ENCODE measurements at places on chromosomes 6 and 20.

- no peak for DNase-seq
Observed at GRCh38 chr6:78570044-78570443, 297.3 kb upstream of the IRAK1BP1 start.

GRCh38 chr20:9427430-9428291 is 86.7 kb upstream of the LAMP5 start:
- no peak for DNase-seq

DNA sequence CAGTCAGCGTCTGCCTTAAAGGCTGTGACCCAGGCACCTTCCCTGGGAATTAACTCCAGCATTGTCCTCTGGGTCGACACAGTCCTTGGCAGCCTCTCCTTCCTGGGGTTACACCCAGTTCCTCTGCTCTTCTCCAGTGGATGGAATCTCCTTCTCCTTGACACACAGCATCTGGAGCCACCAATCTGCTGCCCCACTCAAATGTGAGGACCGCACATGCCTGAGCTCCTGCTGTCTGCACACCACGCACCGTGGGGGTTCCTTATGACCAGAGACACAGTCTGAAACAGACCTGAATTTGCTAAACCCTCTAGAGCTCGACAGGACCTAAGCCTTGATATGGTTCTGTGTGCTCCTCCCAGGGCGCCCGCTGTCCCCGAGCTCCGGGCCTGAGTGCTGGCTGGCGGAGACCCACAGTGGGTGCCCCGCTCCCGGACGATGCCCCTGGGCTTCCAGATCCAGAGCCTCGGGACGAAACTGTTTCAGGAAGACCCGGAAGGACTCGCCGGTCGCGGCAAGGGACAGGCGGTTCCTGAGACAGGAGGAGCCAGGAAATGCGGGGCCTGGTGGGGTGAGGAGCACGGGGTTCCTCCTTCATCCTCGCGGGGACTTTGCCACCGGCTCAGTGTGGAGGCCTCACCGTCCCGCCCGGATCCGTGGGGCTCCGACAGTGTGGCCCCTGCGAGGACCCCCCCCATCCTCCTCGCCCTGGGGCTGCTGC is 2.5 kb upstream of the RAET1G start:
- DNase-seq: no peak

DNA sequence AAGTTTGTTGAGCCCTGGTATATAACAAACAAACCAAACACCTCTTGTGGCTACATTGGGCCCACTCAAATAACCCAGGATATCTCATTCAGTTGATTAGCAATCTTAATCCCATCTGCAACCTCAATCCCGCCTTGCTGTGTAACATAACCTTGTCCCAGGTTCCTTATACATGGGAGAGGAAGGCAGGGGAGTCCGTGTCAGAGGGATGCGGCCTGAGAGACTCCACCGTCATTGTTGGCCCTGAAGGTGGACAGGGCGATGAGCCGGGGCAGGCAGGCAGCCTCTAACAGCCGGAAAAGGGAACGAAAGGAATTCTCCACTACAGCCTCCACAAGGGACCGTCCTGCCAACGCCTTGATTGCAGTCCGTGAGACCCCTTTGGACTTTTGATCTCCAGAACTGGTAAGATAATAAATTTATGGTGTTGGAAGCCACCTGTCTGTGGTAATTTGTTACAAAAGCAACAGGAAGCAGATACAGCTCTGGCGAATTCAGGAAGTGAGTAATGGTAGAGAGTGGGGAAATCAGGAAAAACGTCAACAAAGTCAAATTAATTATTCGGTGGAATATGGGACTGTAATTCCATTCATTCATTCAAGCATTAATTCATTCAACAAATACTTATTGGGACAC is 124.5 kb upstream of the SALL4 start:
- DNase-seq: no peak

GRCh38 chr6:79543411-79543810 is 6.2 kb upstream of the LCA5 start:
- no peak for DNase-seq

- DNase-seq: peak; percentile 44
Observed at GRCh38 chr6:35298625-35299140, 1.1 kb downstream of the DEF6 start.

- no peak for DNase-seq
Observed at GRCh38 chr20:10761232-10761631, 87.4 kb upstream of the JAG1 start.

- DNase-seq: no peak
Observed at GRCh38 chr20:43191143-43191542, 1.4 kb upstream of the PTPRT start.

DNA sequence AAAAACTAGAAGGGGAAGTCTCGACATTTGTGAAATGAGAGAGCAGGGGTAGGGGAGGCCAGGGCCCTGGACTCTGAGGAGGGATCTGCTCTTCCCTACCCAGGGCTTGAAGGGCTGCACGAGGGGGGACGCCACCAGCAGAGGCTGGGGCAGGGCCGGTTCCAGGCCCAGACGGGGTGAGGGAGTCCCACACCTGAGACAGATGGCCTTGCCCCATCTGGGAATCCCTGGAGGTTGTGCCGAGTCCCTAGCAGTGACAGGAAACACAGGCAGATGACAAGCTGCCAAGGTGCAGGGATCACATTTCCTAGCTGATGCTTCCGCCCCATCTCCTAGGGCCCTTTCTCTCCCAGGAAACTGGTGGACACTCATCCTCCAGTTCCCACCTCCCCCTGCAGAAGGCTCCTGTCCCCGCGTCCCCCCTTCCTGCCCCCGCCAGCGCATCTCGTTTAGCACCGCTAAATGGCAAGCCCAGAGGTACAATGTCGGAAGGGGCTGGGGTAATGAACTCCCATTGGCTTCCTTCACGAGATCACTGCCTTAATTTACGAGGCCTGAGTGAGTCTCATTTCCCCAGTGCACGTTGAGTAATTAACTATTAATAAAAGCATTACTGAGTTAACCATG is 35.2 kb upstream of the CDH22 start:
- DNase-seq: no peak

GRCh38 chr6:146026873-146027272 is 2.0 kb upstream of the GRM1 start:
- no peak for DNase-seq

DNA sequence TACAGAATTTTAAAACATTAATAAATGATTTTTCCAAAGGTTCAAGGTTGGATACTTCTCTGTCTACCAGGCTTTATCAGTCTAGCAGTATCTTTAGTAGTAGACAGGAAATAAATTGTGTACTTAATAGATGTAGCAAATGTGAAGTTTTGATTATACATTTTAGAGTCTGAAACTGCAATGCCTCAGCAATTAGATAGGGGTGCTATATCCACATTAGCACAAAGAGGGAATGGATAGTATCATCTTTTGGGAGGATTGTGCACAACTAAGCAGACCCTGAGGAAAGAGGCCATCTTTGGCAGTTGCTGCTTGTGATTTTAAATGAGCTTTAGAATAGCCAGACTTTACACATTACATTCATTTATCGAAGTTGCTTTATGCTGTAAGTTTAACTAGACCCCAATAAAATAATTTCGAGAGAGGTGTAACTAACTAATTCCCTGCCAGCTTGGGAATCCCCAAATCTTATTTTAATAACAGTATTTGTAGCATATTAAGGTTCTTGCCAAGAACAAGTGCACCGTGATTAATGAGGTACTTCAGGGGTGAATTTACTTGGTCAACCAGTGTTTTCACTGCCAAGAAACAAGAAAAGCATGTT is 2.8 kb downstream of the KCNQ5 start:
- DNase-seq: peak; percentile 50

- DNase-seq: no peak
Observed at GRCh38 chr6:40692337-40692736, 105.2 kb upstream of the LRFN2 start.

- no peak for DNase-seq
Observed at GRCh38 chr20:21234806-21235483, 68.2 kb upstream of the XRN2 start.

DNA sequence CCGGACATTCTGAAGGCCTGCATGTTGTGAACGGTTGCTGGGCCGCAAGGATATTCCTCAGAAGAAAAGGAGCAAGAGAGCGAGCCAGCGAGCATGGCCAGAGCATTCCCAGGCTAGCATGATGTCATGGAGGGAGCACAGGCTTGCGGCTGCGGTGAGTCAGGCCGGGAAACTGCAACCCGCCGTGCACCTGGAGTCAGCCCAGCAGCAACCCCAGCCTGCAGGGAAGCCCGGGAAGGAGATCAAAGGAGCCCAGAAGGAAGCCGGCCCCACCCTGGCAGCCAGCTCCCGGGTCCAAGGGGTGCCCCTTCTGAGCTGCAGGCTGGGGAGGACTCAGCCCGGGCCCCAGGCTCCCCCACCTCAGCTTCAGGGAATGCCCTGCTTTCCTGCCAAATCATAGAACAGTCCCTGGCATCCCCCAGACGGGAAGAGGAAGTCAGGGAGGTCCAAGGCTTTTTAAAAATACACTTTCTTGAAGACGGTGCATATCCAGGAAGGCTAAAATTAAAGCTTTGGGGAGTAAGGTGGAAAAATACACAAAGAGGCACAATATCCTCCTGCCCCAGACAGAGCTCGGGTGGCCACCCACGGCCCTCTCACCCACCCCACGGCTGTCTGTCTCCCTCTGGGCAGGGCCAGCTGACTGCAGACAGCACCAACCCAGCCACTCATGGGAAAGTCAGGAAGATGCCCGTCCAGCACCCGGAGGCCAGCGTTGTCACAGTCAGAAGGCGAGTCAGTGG is 53.7 kb downstream of the BMP7 start:
- DNase-seq: no peak

DNA sequence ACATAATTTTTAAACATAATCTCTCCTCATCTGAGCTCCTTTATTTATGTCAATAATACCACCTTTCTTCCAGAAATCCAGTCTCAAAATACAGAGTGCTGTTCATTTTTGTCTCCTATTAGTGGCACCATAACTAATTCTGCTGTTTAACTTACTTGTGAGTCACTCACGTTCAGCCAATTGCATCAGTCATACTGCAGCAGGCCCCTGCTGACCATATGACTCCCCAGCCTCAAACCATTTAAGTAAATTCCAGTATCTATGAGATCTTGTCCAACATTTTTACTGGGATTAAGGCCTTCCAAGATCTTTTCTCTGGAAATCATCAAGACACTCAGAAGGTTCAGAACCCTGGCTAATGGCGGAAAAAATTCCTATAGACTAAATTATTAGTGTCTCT is 982.2 kb upstream of the MAP3K7 start:
- DNase-seq: no peak

- no peak for DNase-seq
Observed at GRCh38 chr20:58092871-58093270, 135.6 kb downstream of the ANKRD60 start.

DNA sequence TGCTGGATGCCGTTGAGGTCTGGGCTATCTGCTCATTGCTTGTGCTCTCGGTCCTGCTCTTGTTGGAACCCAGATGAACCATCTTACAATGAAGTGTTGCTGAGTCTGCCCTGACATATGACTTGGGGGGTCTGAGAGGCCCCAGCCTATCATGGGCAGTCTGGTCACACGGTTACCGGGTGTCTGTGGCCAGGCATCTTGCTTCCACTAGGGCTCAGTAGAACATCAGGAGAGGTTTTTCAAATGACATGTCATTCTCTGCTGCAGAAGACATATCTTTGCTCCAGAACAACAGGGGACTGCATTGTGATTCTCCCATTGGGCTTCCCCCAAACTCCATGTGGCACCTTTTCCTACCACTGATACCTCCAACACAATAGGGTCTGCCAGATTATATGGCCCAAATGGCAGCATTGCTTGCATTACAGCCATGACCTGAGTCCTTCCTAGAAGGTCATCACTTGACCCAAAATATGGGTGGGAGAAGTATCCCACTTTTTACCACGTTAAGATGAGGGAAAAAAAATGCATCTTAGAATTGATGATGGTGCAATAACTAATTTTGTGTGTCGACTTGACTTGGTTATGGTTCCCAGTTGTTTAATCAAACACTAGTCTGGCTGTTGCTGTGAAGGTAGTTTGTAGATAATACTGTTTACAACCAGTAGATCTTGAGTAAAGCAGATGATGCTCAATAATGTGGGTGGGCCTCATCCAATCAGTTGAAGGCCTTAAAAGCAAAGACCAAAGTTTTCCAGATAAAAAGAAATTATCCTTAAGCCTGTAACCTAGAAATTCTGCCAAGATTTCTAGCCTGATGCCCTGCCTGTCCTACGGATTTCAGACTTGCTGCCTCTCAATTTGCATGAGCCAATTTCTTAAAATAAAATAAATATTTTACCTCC is 241.0 kb downstream of the QKI start:
- DNase-seq: no peak

- DNase-seq: peak; percentile 39
Observed at GRCh38 chr20:45111799-45112471, 3.0 kb downstream of the WFDC5 start.

GRCh38 chr6:34000281-34000680 is 145.6 kb downstream of the GRM4 start:
- DNase-seq: no peak

- DNase-seq: no peak
Observed at GRCh38 chr6:5316951-5317350, 55.6 kb downstream of the FARS2 start.

DNA sequence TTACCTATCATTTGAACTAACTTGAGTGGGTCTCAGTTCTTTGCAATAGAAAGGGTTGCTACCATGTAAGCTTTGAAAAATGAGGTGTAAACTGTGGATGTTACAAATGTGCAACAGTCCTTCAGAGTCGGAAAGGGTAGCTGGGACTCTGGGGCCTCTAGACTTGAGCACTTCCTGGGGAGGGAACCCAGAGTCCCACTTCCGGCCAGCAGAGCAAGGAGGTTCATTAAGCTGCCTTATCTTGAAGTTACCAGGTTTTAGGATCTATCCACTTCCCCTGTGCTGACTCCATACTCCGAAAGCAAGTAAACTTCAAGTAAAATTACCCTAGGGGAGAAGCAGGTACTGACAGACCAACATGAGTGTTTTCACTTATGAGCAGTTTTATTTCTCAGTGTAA is 9.4 kb downstream of the TRIM10 start:
- DNase-seq: no peak

GRCh38 chr6:105821027-105821426 is 265.1 kb upstream of the PRDM1 start:
- DNase-seq: no peak

GRCh38 chr6:17632934-17633333 is 32.8 kb downstream of the FAM8A1 start:
- DNase-seq: peak; percentile 10

GRCh38 chr6:142381845-142382378 is 80.1 kb downstream of the ADGRG6 start:
- DNase-seq: no peak

GRCh38 chr6:33583591-33584155 is 3.6 kb upstream of the BAK1 start:
- no peak for DNase-seq

DNA sequence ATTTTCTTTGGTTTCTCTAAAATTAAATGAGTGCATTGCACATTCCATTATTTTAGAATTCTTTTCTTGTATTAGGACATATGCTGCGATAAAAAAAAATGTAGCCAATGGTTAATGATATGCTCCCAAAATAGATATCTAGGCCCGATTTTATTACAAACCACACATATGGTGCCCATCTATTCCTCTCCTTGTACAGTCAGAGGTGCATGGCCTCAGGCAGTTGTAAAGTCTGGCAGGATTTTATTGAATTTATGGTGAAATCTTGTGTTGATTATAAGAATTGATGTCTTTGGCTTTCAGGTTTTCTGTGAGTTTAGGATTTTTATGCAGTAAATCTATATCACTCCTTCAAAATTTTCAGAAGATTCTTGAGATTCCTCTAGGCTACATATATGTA is 192.2 kb downstream of the RFPL4B start:
- DNase-seq: no peak
